ENCODE measurements at places on chromosomes 7 and 10.

DNA sequence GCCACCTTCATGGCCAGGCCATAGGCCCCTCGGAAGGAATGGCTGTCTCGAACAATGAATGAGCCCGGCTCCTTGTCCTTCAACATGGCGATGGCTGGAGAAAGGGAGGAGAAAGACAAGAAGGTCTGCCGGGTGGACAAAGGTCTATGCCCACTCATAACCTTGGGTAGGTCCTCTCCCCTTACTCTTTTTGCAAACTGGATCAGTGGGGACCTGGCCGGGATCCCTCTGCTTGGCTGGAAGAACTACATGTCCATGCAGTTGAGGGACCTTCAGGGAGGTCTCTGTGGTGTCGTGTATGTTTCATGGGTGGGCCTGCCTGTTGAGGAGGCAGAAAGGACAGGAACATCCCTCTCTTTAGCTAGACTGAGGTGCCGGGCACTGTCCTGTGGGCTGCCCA, 284.8 kb downstream of the TNS3 start:
- no peak for DNase-seq

DNA sequence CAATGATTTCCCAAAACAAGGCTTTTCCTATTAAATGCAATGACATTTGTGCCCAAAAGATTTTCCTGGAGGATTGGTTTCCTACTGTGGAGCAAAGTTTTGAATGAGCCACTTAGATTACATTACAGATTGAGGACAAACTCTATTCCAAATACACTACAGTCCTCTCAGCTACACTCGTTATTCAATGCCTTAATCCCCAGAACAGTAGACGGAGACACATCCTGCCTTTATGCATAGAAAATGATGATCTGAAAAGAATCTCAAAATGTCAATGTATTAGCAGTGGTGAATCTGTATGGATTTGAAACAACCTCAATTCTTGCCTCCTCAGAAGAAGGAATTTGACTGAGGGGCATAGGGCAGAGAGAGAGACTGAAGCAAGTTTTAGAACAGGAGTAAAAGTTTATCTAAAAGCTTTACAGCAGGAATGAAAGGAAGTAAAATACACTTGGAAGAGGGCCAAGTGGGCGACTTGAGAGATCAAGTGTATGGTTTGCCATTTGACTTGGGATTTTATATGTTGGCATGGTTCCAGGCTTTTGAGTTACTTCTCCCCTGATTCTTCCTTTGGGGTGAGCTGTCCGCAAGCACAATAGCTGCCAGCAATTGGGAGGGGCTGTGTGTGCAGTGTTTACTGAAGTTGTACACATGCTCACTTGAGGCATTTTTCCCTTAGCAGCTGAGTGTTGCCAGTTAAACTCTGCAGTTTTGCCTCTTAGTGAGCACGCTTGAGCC, 891.9 kb upstream of the MBL2 start:
- no peak for DNase-seq

GRCh38 chr7:41206267-41206666, 496.6 kb downstream of the INHBA start:
- DNase-seq, result no peak

- DNase-seq, result no peak
These were observed 10.7 kb upstream of the SFMBT2 start for GRCh38 chr10:7421526-7421925.

DNA sequence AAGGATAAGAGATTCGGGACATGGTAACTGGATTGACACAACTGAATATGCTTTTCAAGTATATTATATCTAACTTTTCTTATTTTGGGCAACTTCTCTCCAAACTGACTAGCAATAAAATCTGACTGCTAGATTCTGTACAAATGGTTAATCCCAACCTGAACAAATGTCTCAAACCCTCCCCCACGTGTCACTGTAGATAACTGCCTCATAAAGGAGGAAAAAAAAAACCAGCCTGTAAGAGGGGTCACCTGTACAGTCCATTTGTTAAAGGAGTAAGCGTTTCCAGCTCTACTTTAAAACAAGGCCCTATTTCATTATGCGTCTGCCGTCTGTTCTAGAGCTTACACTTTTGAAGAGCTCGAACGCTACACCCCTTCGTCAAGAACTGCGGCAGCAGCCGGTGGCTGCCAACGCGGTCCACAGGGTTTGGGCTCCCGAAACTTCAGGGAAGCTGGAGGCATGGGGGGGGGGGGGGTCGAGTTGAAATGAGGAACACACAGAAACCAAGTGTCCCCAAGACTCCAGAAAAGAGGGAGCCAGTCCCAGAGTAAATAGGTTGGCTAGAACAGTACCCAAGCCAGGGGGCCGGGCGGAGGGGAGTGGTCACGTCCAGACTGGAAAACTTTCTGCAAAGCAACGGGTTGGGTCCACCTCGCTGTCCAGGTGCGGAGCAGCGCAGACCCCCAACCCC, 492 bp downstream of the COG5 start:
- DNase-seq, result no peak

- no peak for DNase-seq
These were observed 312.1 kb downstream of the PRKG1 start for GRCh38 chr10:51386248-51386885.

DNA sequence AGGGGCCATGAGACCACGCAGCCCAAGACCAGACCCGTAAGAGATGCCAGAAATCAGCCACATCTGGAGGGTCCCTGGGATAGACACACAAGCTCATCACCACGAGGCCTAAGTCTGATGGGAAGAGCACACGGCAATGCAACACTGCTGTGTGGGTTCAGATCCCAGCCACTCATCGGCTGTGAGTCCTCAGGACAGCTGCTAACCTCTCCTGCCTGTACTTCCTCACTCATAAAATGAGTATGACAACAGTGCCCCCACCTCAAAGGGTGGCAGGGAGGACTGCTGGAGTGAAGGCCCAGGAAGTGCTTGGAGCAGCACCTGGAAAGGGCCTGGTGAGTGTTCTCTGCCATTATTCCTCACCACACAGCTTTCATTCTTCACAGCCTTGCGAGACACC, 60.9 kb downstream of the MAD1L1 start:
- DNase-seq, result no peak

DNA sequence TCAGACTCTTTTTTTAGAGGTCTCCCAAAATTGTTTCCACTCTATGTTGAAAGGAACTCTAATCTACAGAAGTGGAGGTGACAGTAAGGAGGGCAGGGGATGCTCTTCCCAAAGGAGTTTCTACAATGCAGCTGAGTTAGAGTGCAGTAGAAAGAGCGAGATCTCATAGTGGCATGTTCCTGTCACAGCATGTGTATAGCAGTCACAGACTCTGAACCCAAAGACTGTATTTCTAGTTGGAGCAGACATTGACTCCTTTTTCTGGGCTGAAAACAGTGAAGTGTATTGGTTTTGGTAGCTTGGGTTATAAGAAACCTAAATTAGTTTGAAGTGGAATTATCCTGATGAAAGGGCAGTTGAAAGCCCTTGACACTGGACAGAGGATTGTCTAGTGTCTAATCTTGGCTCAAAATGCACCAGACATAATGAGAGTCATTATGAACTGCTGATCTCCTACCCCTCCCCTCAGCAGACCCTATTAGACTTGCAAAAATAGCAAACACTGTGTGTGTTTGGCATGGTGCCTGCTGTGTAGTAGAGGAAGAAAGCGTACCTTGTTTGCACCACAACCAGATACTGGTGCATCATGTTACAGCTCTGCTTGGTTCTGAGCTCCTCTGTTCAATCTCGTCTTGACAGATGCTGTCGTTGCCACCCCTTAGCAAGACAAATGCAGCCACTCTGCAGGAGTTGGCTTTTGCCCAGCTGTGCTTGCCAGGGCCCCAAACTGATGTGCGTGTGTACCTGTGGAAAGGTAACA, 336.0 kb downstream of the AUTS2 start:
- DNase-seq, result no peak

DNA sequence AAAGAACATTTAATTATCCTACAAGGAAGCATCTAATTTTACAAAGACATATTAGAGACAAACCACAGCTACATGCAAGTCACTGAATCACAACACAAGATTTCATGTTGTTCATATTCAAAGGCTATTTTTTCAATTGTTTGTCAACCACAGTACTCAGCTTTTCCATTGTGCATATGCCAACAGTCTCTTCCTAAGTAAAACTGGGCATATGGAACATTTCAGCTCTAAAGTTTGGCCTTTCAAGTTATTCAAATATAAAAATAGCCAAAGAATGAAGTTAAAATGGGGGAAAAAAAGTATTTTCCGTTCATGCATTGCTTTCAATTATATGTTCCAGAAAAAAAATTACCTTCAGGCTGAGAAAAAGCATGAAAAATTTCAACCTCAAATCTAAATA, 537.9 kb downstream of the PLXDC2 start:
- no peak for DNase-seq

DNA sequence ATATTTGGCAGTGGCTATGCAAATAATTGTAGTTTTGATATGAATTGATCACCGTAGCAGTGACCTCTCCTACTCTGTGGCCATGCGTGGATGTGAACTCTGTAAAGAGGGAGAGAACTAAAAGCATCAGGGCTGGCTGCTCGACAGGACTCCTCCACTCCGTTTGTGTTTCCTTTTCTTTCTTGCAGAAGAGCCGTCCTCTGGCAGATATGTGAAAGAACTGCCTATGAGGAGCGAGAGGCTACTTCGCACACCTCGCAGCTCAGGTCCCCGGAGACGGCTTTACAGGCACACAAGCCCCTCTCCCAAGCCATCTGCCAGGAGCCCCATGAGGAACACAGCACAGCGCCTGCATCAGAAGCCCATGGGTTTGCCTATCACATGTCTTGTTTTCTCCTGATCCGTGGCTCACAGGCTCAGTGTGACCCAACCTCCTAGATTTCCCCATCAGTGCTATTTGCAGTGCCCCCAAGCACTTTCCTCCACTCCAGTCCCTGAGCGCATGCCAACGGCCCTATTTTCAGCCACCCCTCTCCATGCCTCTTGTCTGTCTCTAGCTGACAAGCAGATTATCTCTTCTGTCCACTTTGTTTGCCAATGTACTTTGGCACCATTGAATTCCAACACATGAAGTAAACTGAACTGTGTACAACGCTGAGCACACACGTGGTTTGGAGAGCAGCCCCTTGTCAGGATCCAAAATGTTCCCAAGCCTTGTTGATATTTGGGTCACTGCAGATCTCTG, 164.3 kb upstream of the AKR1E2 start:
- DNase-seq, result no peak

DNA sequence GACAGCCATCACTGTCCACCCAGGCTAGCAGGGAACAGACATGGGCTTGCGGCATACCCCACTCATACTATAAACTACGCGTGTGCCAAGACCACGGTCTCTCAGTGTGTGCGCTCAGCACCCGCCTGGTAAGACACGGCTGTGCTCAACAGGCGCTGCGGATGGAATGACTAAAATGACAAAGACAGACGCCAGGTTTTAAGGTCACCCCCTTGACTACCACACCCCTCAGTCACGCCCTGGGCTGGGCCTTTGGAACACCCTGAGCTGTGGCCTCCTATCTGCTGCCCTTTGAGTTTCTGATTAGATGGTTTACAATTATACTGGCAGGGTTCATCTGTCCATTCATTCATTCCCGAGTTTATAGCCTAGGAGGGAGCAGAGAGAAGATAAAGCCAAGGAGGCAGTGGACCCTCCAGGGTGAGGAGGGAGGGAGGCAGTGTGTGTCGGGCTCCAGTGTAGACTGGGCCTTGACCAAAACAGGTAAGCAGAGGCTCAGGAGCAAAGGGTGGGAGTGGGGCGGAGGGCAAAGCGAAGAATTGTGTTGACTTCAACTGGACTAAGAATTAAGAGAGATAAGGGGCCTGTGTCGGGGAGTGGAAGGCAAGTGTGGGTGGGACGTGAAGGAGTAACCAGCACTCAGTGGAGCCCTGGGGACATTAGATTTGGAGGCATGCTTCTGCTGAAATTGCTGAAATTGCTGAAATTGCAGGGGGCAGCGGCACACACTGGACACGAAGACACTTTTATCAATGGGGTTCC, 35.0 kb downstream of the TNS3 start:
- DNase-seq, result no peak

DNA sequence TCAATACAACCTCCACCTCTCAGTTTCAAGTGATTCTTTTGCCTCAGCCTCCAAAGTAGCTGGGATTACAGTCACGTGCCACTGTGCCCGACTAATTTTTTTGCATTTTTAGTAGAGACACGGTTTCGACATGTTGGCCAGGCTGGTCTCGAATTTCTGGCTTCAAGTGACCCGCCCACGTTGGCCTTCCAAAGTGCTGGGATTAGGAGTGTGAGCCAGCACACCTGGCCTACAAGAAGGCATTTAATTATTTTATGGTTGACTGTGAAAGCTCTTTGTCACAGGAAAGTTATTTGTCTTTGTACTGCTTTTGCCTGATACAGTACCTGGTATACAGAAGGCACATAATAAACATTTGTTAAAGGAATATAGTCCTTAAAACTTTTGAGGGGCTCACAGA, 12.9 kb downstream of the MYOZ1 start:
- DNase-seq, result no peak

GRCh38 chr7:30681331-30681797, 892 bp downstream of the CRHR2 start:
- no peak for DNase-seq

GRCh38 chr7:156554488-156554887, 86.1 kb upstream of the RNF32 start:
- no peak for DNase-seq

GRCh38 chr10:76540786-76541185, 1096.8 kb downstream of the KCNMA1 start:
- DNase-seq, result no peak

DNA sequence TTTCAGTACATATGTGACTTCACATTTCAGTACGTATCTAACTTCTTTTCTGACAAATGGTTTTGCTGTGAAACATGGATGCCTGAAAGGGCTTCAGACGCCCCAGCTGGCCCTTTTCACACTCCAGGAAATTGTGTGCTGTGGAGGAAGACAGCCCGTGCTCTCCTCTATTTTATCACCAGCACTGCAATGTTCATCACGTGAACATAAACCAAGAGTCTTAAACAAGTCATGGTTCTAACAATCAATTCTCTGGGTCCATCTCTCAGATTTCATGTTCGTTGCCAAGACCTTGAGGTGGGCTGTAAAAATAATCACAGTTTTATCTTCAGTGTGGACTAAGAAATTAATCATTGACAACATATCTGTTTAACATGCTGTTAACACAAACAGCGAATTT, 141.2 kb downstream of the WDR37 start:
- DNase-seq, result no peak

DNA sequence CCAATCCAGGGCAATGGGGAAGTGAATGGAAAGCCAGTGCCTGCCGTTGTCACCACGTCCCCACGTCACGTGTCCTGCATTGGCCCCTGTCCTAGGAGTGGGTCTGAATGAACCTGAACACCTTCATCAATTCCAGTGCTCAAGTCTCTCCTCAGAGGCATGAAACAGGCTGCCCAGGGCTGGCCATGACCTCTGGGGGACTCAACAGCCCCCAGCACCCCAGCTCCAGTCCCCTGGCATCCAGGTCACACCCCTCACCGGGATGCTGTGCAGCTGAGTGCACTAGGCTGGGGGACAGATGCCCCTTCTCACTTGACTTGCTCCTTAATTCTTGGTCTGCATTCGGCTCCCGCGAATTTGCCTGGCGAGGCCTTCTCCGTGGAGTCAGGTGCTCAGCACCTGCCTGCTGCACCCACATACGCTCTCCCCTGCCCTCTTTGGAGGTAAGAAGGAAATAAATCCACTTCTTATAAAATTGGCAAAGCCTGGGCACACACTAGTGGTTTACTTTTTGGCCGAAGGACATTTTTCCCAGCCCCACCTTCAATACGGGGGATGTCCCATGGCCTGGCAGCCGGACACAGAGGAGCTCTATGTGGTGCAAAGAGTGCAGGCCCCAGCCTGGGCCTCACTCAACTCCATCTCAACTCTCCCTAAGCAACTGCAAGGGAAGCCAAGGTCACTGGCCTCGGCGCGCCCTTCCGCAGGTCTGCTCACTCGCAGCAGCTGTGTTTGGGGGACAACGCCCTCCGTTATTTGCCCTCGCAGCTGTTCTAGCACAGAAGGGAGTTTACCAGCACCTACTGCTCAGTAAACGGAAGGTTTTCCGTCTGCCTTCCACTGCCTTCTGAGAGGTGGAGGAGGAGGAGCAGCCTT, 77.6 kb upstream of the SHH start:
- DNase-seq, result no peak

Measured in CD4-positive, alpha-beta T cell treated with Interleukin-10 for 1 hour (primary cell).